ENCODE measurements at places on chromosomes 7 and 10.
A peak's percentile ranks its signal among the peaks of the same experiment; 100 is the strongest.

GRCh38 chr7:51316262-51316665 lies 345 bp downstream of the COBL start:
- DNase-seq, result no peak

- no peak for DNase-seq
These were observed 76.8 kb downstream of the ADK start for GRCh38 chr10:74227697-74228424.

GRCh38 chr10:7657552-7657951 lies 9.2 kb downstream of the ITIH5 start:
- no peak for DNase-seq

DNA sequence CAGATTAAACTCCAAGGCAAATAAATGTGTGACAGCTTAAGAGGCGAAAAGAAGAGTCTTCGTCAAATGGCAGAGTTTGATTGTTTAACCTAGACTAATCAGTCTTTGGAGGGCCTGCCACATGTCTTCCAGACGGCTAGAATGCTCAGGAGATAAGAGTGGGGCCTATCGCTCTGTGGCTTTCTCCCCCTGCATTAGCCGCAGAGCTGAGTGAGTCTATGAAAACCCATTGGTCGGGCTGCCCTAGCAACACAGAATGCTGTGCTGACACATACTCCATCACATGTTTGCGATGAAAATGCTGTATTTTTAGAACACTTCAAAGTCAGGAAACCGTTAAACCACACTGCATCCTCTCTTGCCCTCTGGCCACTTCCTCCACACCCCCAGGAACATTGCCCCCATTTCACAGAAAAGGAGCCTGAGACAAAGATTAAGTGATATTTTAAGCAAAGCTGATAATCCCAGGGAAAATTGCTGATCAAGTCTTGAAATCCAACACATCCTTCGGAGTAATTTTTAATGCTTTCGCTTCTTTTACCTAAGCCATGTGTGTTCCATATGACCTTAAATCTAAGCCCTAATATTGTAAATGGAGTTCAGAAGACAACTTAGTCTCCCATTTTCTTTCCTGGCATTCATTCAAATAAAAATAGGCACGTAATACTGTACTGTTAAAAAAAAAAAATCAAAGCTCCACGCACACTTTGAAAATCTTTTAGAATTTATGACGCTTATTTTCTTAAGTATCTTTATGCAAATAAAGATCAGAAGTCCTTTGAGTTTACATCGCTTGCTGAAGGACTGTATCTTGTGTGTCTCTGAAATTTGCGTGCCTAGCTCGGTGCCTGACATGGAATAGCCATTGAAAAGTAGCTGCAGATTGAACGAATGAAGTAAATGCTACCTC lies 161.2 kb downstream of the CELF2 start:
- DNase-seq, result peak; percentile 24

DNA sequence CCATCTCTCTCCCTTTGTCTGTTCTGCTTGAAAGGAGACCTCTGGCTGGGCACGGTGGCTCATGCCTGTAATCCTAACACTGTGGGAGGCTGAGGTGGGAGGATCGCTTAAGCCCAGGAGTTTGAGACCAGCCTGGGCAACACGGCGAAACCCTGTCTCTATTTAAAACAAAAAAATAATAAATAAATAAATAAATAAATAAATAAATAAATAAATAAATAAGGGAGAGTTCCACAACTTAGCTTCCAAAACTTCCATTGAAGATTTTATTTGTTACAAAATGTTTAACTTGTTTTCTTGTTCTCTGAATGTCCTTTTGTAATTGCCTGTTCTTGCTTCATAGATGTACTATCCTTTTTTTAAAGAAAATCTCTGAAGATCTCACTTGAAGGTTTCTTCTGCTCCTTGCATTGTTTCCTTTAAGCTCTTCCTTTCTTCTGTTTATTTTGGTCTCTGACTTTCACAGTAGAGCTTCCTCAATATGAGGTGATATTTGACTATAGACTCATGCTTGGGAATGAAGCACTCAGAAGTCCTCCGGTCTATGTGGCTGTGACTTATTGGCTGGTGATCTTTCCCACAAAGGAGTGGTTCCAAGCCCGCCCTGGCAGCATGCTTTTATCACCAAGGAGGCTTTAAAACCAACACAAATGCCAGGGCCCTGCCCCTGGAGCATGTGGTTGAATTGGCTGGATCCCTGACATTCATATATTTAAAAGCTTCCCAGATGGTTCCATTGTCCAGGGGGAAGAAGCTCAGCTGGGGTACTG lies 18.1 kb upstream of the NPTX2 start:
- DNase-seq, result no peak

- DNase-seq, result no peak
These were observed 152.4 kb downstream of the DKK1 start for GRCh38 chr10:52466464-52466863.

GRCh38 chr7:157927313-157927925 lies 590.6 kb downstream of the DNAJB6 start:
- DNase-seq, result no peak

Data from RCC 7860 (cell line).